Upper lobe of left lung (tissue), 6 donors: ENCODE measurements at places on chromosomes 12 and 14. TPM values are rescaled to one million over a fixed set of nuclear protein-coding genes. Genes with fewer than 3 reads are reported as not detected.

DNA sequence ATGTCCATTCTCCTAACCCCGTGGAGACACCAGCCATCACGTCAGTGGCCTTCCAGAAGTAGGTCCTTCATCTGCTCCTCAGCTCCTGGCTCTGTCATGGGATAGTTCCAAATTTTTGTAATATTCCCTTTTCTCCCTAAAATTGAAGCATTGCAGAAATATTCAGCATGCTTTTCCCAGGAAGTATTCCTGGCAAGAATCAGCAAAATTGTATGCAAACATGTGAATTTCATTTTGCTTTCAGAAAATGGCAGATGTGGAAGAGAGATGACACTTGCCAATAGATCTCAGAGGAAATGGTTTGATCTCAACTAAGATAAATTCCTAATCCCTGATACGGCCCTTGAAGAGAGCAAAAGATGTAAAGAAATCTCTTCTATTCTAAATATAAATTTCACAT, 298.9 kb downstream of the ITPR2 start:
- H3K4me1 ChIP-seq: no peaks in the 10 kb centered on the region
- no peaks in the 10 kb centered on the region for H3K27me3 ChIP-seq
- no peak overlapping the region for H3K27ac ChIP-seq
- H3K36me3 ChIP-seq: no peaks in the 10 kb centered on the region

DNA sequence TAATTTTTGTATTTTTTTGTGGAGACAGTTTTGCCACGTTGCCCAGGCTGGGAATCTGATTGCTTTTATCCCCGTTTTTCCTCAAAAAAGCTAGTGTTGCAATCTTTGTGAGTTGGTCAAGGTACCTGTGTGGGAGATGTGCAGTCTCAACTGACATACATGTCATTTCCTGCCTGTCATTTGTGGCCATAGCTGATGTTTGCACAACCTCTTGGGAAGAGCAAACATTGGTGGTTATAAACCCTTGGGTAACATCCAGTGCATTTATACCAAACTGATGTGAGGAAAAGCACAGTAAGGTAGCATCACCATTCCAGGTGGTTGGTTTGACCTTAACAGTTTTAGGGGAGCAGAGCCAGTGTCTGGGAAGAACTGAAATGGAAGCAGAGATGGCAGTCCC, 54.7 kb downstream of the ATG14 start:
- no peak for DNase-seq
- H3K36me3 ChIP-seq: peaks cover 16% of the 10 kb centered on the region
- H3K27ac ChIP-seq: no peak overlapping the region
- H3K4me3 ChIP-seq: no peak overlapping the region
- no peaks in the 10 kb centered on the region for H3K4me1 ChIP-seq

- no peak overlapping the region for H3K27ac ChIP-seq
- peaks cover 3% of the 10 kb centered on the region for H3K4me1 ChIP-seq
- H3K27me3 ChIP-seq: no peaks in the 10 kb centered on the region
- no peak overlapping the region for H3K4me3 ChIP-seq
- no peaks in the 10 kb centered on the region for H3K36me3 ChIP-seq
- no peak for DNase-seq
Observed at GRCh38 chr14:93975791-93976476, 436 bp downstream of the ASB2 start.

DNA sequence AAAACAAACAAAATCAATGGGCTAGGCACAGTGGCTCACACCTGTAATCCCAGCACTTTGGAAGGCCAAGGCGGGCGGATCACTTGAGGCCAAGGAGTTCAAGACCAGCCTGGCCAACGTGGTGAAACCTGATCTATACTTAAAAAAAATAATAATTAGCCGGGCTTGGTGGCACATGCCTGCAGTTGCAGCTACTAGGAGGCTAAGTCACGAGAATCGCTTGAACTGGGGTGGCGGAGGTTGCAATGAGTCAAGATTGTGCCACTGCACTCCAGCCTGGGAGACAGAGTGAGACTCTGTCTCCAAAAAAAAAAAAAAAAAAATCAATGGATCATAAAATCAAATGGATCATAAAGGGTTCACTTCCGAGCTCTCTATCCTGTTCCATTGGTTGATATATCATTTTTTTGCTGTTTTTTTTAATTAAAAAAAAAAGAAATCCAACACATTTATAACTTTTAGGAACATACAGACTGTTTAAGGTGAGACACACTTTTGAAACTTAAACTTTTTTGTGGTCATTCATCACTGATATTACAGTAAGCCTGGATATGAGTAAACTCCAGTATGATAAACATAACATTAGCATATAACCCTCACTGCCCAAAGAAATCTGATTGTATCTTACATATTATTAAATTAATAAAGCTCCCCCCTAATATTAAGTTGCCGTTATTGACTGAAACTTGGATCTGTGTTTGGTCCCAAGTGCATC, 22.1 kb downstream of the MOK start:
- no peak overlapping the region for H3K27ac ChIP-seq
- no peaks in the 10 kb centered on the region for H3K4me1 ChIP-seq
- no peak for DNase-seq
- H3K4me3 ChIP-seq: no peak overlapping the region

CLEC2A gene
- total RNA-seq: not detected

GRCh38 chr12:49019443-49020324, 1.1 kb upstream of the PRKAG1 start:
- H3K4me3 ChIP-seq: peak overlapping the region; percentile 83
- peak overlapping the region; percentile 97 for H3K27ac ChIP-seq
- DNase-seq: no peak
- no peaks in the 10 kb centered on the region for H3K27me3 ChIP-seq
- H3K36me3 ChIP-seq: peaks cover 36% of the 10 kb centered on the region

DNA sequence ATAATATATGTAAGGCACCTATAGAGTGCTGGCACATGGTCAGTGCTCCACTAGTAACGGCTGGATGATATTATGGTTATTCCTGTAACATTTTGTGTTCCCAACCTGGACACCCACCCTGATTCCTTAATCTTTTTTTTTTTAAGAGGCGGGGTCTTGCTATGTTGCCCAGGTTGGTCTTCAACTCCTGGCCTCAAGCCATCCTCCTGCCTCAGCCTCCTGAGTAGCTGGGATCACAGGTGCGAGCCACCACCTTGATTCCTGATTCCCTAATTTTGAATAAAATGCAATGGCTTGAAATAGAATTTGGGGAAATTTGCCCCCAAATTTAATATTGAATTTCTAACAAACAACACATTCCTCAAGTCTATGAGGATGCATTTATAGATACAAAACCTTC, 7.4 kb downstream of the C14orf93 start:
- no peaks in the 10 kb centered on the region for H3K27me3 ChIP-seq
- peaks cover 4% of the 10 kb centered on the region for H3K36me3 ChIP-seq
- H3K27ac ChIP-seq: no peak overlapping the region

DNA sequence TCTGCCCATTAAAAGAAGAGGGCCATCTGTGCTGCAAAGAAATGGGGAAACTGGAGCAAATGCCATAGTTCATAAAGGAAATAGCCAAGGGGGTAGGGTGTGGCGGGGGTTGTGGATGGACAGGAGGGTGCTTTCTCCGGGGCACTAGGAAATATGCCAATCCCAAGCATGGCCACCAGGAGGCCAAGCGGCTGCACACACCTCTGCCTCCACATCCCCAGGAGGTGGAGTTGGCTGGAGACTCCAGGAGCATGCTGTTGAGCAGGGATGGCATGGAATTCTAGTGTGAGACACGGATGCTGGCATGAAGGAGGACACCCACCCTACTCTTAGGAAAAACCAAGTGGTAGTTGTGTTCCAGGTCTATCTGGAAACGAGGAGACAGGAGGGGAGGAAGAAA, 25.2 kb downstream of the NID2 start:
- H3K27me3 ChIP-seq: no peaks in the 10 kb centered on the region
- DNase-seq: no peak
- no peak overlapping the region for H3K27ac ChIP-seq
- H3K4me1 ChIP-seq: peaks cover 6% of the 10 kb centered on the region
- no peaks in the 10 kb centered on the region for H3K36me3 ChIP-seq
- H3K4me3 ChIP-seq: no peak overlapping the region

- H3K4me1 ChIP-seq: peaks cover 3% of the 10 kb centered on the region
- no peaks in the 10 kb centered on the region for H3K27me3 ChIP-seq
- H3K36me3 ChIP-seq: no peaks in the 10 kb centered on the region
- no peak overlapping the region for H3K27ac ChIP-seq
Observed at GRCh38 chr12:65203376-65203775, 34.0 kb downstream of the LEMD3 start.

GRCh38 chr12:116528065-116528464, 31.1 kb upstream of the MAP1LC3B2 start:
- H3K27me3 ChIP-seq: no peaks in the 10 kb centered on the region
- no peak for DNase-seq
- H3K4me3 ChIP-seq: no peak overlapping the region
- H3K36me3 ChIP-seq: no peaks in the 10 kb centered on the region
- peaks cover 5% of the 10 kb centered on the region for H3K4me1 ChIP-seq
- no peak overlapping the region for H3K27ac ChIP-seq

- no peaks in the 10 kb centered on the region for H3K27me3 ChIP-seq
- no peak for DNase-seq
- no peaks in the 10 kb centered on the region for H3K4me1 ChIP-seq
- H3K36me3 ChIP-seq: no peaks in the 10 kb centered on the region
- H3K4me3 ChIP-seq: no peak overlapping the region
Observed at GRCh38 chr14:41541333-41541732, 65.3 kb upstream of the LRFN5 start.

GRCh38 chr12:13088496-13088895, 15.0 kb downstream of the GSG1 start:
- no peak overlapping the region for H3K4me3 ChIP-seq
- no peak for DNase-seq

- H3K27me3 ChIP-seq: no peaks in the 10 kb centered on the region
- no peaks in the 10 kb centered on the region for H3K4me1 ChIP-seq
- no peak overlapping the region for H3K4me3 ChIP-seq
- peak overlapping the region; percentile 48 for H3K27ac ChIP-seq
Observed at GRCh38 chr12:91172096-91172495, 10.5 kb downstream of the DCN start.

GRCh38 chr12:104598342-104599271, 141.9 kb downstream of the CHST11 start:
- peaks cover 24% of the 10 kb centered on the region for H3K4me1 ChIP-seq
- H3K27ac ChIP-seq: no peak overlapping the region

- no peak overlapping the region for H3K4me3 ChIP-seq
- peaks cover 7% of the 10 kb centered on the region for H3K4me1 ChIP-seq
Observed at GRCh38 chr14:99463974-99464373, 16.7 kb downstream of the SETD3 start.

GRCh38 chr14:81018251-81018650, 62.8 kb downstream of the TSHR start:
- H3K36me3 ChIP-seq: no peaks in the 10 kb centered on the region
- DNase-seq: no peak
- H3K4me1 ChIP-seq: no peaks in the 10 kb centered on the region

GRCh38 chr14:61562321-61563161, 132.8 kb upstream of the HIF1A start:
- no peaks in the 10 kb centered on the region for H3K36me3 ChIP-seq
- peak overlapping the region; percentile 84 for H3K27ac ChIP-seq
- no peak for DNase-seq
- no peaks in the 10 kb centered on the region for H3K27me3 ChIP-seq

GRCh38 chr14:52053044-52053443, 15.8 kb downstream of the NID2 start:
- peak overlapping the region; percentile 60 for H3K27ac ChIP-seq
- DNase-seq: no peak

DNA sequence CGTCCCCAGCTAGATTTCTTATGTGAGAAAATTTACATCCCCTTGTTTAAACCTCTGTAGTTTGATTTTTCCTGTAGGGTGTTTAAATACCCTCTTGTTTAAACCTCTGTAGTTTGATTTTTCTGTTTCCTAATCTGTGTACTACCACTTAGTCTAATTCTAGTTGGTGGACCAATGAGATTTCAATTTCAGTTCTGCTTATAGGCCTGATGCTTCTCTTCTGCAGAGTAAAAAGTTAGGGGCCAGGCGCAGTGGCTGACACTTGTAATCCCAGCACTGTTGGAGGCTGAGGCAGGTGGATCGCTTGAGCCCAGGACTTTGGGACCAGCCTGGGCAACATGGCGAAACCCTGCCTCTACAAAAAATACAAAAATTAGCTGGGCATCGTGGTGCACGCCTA, 11.5 kb downstream of the UBC start:
- H3K27ac ChIP-seq: no peak overlapping the region
- DNase-seq: no peak
- H3K4me1 ChIP-seq: peaks cover 20% of the 10 kb centered on the region
- H3K36me3 ChIP-seq: no peaks in the 10 kb centered on the region

DNA sequence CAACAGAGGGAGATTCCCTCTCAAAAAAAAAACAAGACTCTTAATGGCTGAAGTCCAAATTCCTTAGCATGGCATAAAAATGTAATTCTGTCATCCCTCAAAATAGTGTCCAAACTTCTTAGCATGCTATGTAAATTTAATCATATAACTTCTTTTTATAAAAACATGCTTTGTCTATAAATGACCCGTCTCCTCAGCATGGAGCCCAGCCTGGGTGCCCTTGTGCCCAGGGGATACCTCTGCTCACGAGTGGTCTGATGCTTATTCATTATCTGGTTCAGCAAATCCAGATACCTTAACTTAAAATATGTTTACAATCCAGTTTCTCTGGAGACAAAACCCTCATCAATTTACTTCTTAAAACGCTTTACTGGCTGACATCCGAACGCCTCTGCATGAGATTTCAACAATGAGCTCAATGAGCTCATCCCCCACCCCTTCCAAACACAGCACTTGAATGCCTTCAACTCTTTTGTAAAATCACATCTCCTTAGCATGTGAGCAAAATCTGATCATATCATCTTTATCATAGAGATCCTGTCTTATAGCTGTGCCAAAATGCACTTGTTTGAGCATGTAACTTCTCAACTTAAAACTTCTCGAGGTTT, 15.7 kb downstream of the RTL1 start:
- H3K27me3 ChIP-seq: no peaks in the 10 kb centered on the region
- no peak overlapping the region for H3K4me3 ChIP-seq
- DNase-seq: no peak
- no peaks in the 10 kb centered on the region for H3K36me3 ChIP-seq
- H3K4me1 ChIP-seq: no peaks in the 10 kb centered on the region

AHSA1 gene
- total RNA-seq: 94.3 TPM

TMEM179 gene
- not detected for total RNA-seq

GRCh38 chr12:109815757-109816617, 17.2 kb downstream of the TRPV4 start:
- no peak overlapping the region for H3K4me3 ChIP-seq
- no peak for DNase-seq
- no peak overlapping the region for H3K27ac ChIP-seq
- no peaks in the 10 kb centered on the region for H3K27me3 ChIP-seq

PCED1B gene
- total RNA-seq: 9.0 TPM

DNA sequence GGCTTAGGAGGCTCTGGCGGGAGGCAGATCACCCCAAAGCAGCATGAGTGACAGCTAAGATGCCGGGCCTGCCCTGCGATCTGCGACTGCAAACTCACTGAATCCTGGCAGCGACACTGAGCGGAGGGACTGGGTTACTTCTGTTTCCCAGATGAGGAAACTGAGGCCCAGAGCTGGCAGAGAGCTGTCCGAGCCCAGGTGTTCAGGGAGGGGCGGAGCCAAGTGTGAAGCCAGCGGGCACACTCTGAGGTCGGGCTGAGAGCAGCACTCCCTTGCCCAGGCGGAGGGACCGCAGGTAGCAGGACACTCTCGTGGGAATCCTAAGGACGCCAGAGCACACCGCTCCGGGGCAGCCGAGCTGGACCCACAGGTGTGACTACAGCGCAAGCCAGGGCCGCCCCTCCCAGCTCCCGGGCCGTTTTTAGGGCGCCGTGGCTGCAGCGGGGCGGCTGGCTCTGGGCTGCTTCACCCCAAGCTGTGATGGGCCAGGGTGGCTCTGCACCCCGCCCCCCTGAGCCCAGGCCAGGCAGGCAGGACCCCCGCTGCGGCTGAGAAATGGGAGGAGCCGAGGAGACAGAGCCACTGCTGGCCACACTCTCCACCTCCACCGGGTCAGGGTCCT, 27.4 kb downstream of the MMP17 start:
- no peaks in the 10 kb centered on the region for H3K27me3 ChIP-seq
- no peak overlapping the region for H3K27ac ChIP-seq
- DNase-seq: peak; percentile 76
- no peaks in the 10 kb centered on the region for H3K36me3 ChIP-seq

OR6C2 gene
- total RNA-seq: not detected
